ENCODE measurements at places on chromosomes 12 and 14.

DNA sequence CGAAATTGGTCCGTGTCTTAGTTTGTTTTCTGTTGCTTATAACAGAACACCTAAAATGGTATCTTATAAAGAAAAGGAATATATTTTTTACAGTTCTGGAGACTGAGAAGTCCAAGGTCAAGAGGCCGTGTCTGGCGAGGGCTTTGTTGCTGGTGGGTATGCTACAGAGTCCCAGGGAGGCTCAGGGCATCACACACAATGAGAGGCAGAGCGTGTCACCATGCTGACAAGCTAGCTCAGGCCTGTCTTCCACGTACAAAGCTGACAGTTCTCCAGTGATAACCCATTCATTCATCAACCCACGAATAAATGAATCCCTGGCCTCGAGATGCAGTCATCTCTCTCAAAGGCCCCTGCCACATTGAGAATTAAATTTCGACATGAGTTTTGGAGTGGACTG is 56.7 kb upstream of the AEBP2 start:
- DNase-seq, result no peak

DNA sequence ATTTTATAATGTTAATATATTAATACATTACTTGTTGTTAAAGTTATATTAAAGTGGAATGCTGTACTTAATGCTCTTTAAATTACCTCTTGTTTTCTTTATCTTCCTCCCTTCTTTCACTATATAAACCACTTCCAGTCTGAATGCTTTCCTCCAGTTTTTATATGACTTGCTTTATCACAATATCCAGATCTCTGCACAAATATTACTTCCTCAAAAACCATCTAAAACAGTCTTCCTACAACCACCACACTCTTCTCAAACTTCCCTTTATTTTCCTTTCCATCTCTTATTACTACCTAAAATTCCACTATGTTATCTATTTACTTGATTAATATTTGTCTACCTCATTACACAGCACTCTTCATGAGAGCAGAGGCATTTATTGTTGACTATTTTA is 956.6 kb downstream of the LRFN5 start:
- DNase-seq, result no peak

- DNase-seq, result no peak
Observed at GRCh38 chr14:31957565-31957964, 119.5 kb upstream of the ARHGAP5 start.

DNA sequence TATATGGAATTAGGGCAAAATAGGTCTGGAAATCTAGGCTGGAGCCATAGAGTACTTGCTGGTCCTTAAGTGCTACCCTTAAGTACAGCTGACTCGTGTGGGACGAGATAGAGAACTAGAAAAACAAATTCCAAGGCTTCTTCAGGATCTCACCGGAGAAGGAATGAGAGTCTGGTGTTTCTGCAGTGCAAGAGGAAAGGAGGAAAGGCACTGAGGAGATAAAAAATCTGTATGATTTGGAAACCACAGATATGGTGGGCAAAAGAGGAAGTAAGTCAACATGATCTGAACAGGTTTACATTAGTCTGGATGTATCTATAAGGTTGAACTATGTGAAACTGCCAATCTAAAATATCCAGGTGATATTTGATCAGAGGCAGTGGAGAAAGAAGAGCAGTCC is 134.4 kb upstream of the SOX5 start:
- no peak for DNase-seq

GRCh38 chr12:102548543-102548942 is 68.2 kb upstream of the IGF1 start:
- DNase-seq, result no peak

- no peak for DNase-seq
Observed at GRCh38 chr14:80172375-80173051, 38.8 kb downstream of the DIO2 start.

DNA sequence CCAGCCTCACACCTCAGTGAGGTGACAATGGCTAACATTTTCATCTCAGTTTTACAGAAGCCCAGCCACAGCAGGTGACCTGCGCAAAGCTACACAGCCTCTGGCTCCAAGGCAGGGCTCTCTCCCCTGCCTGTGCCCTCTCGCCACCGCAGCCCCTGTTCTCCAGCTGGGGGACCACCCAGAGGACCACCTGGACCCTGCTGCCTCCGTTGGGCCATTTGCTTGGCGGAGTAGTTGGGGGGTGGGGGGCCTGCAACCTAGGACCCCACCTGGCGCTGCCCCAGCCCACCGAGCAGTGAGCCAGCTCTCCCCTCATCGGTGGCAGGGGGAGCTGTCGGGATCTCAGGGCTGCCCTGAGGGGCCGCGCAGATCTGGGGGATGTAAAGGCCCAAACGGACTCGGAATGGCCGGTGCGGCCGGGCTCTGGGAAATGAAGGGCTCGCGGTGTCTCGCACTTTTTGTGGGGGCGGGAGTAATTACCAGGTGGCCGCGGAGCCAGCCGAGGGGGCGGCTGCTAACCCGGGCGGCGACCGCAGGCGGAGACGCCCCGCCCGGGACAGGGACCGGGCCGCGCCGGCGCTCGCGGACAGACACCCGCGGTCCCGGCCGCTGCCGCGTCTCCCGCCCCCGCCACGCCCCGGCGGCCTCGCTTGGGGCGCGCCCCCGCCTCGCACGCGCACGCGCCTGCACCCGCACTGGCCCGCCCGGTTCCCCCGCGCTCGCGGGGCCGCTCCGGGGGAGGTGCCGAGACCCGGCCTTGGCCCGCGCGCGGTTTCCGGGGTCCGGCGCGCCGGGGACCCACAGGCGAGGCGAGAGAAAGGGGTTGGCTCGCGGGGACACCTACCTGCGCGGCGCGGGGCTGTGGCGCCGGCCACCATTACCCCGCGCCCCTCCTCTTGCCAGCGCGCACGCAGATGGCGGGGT is 8.6 kb upstream of the GPR68 start:
- DNase-seq, result peak; percentile 53

- DNase-seq, result no peak
Observed at GRCh38 chr14:103862393-103862782, 15.0 kb upstream of the PPP1R13B start.

- DNase-seq, result no peak
Observed at GRCh38 chr12:123748661-123749060, 13.4 kb upstream of the DNAH10 start.

DNA sequence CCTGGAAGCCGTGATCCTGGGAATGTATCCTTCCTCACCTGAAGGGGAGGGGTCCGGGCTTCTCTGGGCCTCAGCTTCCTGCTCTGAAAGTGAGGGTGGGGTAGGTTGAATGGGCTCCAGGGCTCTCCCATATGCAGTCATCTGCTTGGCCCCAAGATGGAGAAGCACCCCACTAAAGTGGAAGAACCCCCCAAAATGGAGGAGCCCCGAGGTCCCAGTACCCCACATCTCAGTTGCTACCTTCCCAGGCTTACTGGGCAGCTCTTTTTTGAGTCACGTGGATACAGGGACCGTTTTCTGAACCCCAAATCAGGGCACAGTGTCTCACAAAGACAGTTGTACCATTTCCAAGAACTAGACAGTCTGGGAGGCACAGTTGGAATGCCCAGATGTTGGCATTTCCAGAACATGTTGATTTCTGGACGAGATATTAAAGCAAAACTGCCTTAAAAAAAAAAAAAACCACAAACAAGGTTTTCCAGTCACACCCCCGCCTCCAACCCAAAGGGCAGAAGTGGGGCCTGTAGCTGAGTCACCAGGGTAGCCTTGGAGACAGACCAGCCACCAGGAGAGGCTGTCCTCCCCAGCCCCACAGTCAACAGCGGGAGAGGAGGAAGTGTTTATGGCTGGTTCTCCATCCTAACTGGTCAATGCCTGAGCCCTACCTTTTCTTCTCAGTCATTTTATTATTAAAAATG is 12.1 kb downstream of the VASH1 start:
- no peak for DNase-seq

DNA sequence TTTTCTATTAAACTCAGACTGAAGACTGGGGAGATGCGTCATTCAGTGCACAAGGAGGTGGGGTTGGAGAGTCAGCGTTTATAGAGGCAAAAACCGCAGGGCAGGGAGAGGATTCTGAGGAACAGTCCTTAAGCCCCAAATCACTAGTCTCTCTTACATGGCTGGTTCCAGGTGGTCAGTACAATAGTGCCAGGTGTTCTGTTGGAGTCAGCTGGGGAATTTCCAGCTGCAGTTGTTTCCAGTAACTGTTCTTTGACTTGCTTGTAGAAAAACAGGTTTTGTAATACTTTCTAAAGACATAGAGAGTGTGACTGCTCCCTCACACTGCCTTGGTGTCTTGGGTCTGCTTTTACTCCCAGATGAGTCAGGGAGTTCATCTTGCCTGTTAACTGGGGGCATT is 192.2 kb downstream of the TMTC3 start:
- no peak for DNase-seq

GRCh38 chr14:77599889-77600288 is 16.5 kb downstream of the SPTLC2 start:
- no peak for DNase-seq

- DNase-seq, result no peak
Observed at GRCh38 chr14:92976268-92976667, 53.3 kb downstream of the CHGA start.

DNA sequence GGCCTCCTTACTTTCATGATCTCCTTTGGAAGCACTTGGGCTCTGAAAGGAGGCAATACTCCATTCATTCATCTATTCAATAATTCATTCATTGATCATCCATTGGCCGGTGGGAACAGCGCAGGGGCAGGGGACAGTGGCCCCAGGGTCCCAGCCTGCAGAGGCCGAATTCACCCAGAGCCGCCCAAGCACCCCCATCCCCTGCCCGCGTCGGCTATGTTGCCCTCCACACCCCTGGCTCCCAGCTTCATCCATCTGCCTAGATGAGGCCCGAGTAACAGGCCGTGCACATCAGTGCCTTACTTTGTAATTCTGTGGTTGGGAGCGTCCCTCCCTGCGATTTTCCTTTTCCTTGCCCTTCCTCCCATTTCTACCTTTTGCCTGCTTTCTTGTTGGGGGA is 3.2 kb downstream of the AMN start:
- no peak for DNase-seq

DNA sequence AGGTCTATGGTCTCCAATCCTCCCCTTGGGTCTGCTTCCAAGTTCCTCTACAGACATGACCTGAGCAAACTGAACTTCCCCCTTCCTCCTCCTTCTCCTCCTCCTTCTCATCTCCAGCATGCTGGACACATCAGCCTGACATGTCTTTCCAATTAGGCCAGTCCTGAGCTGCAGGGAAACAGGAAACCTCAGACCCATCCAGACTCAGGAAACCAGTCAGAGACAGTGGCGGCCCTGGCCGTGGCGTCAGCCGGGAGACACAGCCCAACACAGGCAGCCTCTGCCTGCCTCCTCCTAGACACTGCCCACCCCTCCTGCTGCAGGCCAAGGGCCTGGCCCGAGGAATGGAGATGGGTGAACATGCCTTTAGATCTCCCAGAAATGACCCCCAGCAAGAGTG is 468.8 kb downstream of the BCL11B start:
- DNase-seq, result no peak

GRCh38 chr12:53213348-53213747 is 6.3 kb upstream of the ITGB7 start:
- peak; percentile 92 for DNase-seq

- DNase-seq, result no peak
Observed at GRCh38 chr12:114936148-114937079, 252.4 kb upstream of the TBX3 start.

DNA sequence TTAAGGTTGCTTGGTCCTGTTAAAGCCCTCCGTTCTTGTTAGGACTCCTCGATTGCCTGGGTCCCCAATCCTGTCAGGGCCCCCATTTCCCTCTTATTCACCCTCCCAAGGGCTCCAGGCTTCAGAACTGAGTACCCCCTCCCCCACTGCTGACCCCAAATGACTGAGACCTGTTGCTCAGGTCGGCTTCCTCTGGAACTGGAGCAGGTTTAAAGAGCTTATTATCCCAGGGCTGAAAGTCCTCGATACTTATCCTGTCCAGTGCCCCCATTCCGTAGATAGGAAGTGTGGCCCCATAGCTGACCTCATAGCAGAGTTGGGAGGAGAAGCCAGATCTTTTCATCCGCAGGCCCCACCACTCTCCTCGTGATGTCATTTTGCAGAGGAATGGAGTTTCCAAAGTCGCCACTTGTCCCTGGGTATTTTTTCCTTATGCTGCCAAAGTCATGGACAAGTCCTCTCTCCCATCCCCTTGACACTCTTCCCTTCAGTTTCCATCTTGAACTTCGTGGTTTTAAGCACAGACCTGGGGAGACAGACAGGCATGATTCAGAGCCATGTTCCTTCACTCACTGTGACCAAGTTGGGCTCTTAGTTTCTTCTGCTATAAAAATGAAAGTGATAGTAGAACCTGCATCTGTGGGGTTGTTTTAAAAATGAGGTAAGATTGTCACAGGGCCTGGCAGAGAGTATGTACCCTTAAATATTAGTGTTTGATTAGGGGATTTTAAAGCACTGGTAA is 1.2 kb downstream of the USP30 start:
- peak; percentile 43 for DNase-seq

DNA sequence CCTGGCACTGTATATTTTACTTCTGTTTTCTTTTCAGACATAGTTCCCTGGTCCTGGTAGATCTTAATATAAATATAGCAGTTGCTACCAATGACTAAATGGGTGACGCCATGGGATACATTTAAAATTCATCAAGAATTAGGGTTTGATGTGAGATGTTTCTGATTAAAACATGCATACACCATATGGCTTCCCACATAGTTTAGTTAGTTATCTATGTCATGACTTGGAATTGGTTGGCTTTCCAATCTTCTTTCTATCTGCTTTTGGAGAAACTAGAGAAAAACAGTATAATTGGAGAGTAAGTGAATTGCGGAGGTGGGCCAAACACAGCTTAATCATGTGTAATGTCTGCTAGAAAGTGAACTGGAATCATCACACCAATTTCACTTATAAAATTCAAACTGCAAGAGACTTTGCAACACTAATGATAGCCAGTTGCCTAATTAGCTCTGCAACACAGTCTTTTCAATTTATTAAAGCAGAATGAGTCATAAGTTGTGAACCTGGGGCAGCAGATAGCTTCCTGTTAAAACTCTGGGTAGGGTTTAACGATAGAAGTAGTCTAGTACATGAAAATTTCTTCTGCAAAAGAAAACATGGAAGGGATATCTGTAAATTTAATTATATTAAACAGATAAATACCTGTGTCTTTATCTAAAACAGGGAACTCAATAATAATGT is 295.2 kb downstream of the SLC16A7 start:
- no peak for DNase-seq

GRCh38 chr12:119153477-119154434 is 25.0 kb upstream of the HSPB8 start:
- peak; percentile 30 for DNase-seq

DNA sequence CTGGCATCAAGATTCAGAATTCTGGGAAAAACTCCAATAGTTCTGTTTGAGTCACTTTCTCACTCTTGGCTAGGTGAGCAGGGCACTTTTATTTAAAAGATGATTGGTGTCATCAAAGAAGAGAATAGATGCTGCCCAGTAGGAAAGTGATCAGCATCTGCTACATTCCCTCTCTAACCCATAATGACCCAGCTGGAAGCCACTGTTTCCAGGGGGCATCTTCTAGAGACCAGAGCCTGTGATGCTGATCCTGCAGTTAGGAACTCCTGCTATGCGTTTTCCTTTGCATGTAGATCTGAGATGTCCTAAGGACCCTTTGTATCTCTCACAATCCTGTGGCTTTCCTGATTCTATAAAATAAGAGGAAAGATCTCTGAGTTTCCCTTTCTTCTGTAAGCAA is 79.9 kb upstream of the TMTC1 start:
- DNase-seq, result no peak
